Pulmonary artery endothelial cell (primary cell): ENCODE measurements at places on chromosomes 5 and 9.

DNA sequence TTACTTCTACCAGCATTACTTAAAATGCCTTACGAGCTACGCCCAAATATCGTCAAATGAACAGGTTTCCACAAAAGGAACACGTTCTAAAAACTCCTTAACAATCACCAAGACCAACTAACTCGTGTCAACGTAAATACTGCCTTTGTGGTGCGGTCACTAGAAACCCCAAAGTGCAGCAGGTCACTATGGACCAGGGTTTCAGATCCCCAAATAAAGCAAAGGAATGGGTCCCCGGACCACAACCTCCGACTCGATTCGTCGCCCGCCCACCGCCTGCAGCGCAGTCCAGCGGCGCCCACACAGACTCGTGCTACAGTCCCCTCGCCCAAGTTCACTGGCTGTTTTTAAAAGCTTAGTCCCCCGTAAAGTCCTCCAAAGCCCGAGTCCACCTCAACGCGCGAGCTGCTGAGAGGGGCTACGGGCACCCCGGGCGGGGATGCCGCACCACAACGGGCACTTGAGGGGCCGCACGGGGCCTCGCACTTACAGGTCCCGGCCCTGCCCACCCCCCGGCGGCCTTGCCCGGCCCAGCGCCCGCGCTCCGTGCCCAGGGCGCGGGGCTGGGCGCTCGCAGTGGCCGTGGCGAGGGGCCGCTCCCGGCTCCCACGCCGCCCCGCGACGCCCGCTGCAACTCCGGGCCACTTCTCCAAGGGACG, 1.1 kb downstream of the NFIB start:
- DNase-seq: no peak

GRCh38 chr5:111461255-111461671, 51.1 kb downstream of the STARD4 start:
- DNase-seq: no peak

GRCh38 chr5:178213748-178214151, 9.4 kb downstream of the HNRNPAB start:
- no peak for DNase-seq

DNA sequence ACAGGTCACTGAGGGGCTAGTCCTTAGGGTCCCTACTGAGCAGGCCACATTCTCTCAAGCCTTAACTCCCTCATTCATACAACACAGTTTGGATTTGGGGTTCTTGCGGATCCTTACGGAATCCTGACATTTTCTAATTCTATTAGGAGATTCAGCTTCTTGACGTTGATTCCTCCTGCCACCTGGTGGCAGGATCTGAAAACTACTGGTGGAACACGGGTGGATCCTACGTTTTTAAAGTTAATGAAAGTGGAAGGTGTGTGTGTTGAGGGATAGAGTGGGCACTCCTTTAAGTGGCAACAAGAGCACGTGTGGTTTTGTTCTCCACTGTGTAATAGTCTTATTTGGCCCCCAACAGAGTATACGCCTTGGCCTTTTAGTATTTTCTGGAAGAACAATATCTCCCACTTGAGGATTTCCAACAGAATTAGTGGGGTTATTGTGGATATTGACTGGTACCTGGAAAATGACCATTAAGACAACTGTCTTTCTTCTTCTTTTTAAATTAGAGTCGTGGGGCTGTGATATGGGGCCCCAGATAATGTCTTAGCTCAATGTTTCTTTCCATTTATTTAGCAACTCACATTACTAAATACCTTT, 25.2 kb downstream of the SLC28A3 start:
- DNase-seq: no peak

DNA sequence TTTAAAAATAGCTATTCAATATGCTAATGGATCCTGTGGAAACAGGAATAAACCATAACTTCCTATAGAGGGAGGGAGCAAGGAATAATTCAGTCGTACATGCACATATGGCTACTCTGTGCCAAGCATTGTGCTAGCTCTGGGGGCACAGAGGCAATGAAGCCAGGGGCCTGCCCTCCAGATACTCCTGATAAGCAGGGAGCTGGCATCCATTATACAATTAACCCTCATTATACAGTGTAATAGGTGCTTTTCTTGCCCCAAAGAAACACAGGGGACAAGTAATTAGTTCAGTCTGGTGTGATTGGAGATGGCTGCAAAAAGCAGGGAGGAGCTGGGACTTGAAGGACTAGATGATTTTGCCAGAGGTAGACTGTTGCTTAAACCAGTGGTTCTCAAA, 200.4 kb downstream of the SREK1 start:
- DNase-seq: no peak

- no peak for DNase-seq
These were observed 9.5 kb upstream of the COMMD10 start for GRCh38 chr5:116075191-116075831.

DNA sequence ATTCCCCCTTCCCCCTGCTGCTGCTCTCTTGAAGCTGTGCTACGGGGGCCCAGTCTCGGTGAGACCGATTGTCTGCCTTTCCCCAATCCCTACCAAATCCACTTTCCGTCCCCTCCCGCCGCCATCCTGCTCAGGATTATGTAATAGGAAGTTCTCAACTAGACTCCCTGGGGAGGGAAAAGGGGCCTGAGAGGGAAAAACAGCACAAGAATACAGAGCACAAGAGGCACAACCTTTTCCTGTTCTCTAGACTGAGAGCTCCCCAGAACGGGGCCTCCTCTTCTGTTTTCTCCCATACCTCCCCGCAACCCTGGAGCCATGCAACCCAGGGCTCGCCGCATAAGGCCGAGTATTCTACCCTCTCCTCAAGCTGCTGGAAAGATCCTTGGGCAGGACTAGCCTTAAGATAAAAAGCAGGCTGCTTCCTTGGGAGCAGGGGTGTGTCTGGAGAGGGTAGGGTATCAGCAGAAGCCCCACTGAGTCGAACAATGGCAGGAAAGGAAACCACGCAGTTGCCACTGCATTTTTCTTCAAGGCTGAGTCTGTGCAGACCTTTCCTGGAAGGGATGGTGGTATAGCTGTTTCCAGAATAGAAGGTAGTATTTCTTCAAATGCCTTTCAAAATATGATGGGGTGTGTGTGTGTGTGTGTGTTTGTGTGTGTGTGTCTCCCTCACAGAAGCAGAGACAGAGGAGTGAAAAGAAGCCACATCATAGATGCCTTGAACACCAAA, 12.9 kb downstream of the MYORG start:
- peak; percentile 51 for DNase-seq
